ENCODE measurements at places on chromosomes 2 and 18.

- DNase-seq, result no peak
Observed at GRCh38 chr2:194602750-194603149, 1054.3 kb upstream of the SLC39A10 start.

- no peak for DNase-seq
Observed at GRCh38 chr2:50480507-50480906, 551.4 kb downstream of the NRXN1 start.

GRCh38 chr2:195722075-195722474 is 65.0 kb downstream of the SLC39A10 start:
- no peak for DNase-seq

GRCh38 chr2:198928026-198928425 is 529.7 kb downstream of the SATB2 start:
- DNase-seq, result no peak

Measured in erythroblast (primary cell).